ENCODE measurements at places on chromosomes 6 and 20.

DNA sequence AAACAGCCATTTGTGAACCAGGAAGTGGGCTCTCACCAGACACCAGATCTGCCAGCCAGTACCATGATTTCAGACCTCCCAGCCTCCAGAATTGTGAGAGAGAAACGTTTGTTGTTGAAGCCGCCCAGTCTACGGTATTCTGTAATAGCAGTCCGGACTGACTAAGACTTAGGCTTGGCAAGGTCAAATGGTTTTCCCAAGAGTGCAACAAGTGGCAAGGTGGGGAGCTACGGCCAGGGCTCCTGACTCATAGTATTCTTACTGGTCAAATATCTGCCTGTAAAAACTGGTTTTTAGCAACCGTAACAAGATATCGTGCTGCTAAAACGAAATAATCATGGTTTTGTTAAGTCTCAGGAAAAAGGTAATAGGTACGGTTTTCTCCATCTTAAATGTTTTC, 37.8 kb downstream of the MCUR1 start:
- no peak for DNase-seq

GRCh38 chr20:3629893-3630292, 33.3 kb downstream of the GFRA4 start:
- DNase-seq = no peak

DNA sequence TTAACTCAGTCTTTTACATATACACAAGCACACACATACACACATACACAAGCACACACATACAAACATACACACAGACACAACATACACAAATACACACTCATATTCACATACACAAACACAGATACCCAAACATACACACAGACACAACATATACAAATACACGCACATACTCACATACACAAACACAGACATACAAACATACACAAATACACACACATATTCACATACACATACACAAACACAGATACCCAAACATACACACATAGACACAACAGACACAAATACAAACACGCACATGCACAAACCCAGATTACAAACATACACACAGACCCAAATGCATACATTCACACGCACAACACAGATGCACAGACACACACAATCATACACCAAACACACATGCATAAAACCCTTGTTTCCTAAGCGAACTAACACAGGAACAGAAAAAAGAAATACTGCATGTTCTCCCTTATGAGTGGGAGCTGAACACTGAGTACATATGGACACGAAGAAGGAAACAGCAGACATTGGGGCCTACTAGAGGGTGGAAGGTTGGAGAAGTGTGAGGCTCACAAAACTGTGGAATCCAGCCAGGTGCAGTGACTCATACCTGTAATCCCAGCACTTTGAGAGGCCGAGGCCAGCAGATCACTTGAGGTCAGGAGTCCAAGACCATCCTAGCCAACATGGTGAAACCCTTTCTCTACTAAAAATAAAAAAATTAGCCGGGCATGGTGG, 34.2 kb downstream of the PIM1 start:
- no peak for DNase-seq

GRCh38 chr20:13424174-13424833, 203.2 kb downstream of the ISM1 start:
- no peak for DNase-seq

DNA sequence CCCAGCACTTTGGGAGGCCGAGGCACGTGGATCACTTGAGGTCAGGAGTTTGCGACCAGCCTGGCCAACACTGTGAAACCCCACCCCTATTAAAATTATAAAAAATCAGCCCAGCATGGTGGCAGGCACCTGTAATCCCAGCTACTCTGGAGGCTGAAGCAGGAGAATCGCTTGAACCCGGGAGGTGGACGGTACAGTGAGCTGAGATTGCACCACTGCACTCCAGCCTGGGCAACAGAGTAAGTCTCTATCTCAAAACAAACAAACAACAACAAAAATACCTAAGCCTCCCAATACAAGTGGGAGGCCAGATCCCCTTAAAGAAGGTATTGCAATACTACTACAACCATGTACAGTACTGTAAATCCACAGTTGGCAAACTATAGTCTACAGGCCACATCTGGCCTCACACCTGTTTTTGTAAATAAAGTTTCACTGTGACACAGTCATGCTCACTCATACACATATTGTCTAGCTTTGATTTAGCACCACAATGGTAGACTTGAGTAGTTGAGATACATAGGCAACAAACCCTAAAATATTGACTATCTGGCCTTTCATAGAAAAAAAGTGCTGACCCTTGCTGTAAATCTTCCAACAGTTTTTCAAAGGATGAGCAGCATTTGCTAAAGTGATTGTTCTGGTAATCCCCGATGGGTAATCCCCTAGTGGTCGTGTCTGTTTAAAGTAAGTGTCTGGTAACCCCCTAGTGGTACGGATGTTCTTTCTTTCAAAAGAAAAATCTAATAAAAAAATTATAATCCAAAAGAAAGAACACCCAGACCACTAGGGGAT, 202.0 kb downstream of the RNGTT start:
- DNase-seq = no peak

DNA sequence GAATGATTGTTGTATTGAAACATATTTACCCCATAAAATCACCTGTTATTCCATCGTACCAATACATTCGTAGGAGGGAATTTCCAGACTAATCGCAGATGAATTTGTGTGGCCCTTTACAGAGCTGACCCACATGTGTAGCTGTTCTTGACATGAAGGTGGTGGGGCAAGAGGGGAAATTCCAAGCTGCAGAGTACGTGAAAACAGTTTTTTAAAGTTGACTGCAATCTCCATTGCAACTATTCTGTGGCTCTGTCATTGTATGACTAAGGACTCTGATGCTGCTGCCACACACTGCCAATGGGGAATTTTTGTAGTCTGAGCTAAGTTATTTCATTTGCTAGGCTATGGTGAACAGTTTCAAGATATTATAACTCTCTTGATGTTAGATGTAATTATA, 46.4 kb upstream of the ADTRP start:
- no peak for DNase-seq

- no peak for DNase-seq
These were observed 72.5 kb downstream of the FLRT3 start for GRCh38 chr20:14264869-14265268.

DNA sequence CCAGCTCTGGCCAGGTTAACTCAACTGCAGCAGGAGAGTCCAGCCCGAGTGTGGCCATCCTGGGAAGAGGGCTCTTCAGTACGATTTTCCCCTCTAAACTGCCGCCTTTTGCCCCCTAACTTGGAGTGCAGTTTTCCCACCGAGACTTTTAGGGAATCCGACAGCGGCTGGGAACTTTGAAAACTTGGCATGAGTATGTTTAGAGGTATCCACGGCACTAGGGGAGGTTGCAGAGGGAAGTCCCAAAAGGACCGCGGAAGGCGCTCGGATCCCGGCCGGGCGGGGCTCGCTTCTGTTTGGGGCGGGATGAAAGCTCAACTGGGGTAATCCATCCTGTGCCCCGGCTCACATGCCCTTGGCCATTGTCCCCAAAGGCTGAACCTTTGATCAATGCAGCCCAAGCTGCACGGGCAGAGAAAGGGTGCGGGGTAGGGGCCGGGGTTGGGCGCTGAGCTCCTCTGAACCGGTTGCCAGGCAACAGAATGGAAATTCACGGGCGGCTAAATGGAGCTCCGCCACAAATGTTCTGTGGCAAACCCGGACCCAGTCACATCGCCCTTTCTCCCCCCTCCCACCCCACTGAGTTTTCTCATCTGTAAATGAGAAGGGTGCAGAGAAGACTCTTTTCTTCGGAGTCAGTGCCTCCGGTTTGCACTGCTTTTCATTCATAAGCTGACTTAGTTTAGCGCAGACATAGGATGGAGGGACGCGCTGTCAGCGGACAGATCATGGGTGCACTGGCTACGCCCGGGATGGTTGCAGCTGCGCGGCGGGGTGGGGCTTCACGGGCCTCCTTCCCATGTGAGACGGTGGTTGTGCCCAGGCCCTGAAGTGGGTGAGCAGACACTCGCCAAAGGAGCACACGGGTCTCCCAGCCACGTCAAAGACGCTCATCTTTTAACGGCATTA, 2.3 kb downstream of the BMP6 start:
- no peak for DNase-seq

DNA sequence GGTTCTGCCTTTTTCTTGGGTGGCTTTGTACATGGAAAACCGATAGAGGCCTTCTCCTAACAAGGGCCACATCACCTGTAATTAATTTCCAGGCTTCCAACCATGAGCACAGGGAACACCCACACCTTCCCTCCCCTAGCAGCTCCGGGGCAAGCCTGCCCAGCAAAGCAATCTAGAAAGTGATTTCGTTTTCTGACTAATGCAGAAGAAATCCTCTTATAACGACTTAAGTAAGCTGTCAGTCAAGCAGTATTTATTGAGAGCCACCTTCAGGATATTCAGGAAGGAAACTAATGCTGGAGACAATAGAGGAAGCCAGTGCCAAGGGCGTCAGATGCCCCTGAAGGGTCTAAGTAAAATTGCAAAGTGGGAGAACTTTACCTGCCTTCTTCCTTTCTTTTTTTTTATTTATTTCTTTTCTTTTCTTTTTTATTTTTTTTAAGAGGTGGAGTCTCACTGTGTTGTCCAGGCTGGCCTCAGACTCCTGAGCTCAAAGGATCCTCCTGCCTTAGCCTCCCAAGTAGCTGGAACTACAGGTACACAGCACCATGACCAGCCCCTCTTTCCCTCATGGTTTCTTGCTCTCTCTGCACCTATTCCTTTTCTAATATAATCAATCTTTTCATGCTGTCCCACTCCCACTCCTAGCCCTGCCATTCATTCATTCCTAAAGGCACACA, 67.5 kb upstream of the MBOAT1 start:
- no peak for DNase-seq

- DNase-seq = no peak
These were observed 1.4 kb upstream of the CEP43 start for GRCh38 chr6:166997768-166998255.

DNA sequence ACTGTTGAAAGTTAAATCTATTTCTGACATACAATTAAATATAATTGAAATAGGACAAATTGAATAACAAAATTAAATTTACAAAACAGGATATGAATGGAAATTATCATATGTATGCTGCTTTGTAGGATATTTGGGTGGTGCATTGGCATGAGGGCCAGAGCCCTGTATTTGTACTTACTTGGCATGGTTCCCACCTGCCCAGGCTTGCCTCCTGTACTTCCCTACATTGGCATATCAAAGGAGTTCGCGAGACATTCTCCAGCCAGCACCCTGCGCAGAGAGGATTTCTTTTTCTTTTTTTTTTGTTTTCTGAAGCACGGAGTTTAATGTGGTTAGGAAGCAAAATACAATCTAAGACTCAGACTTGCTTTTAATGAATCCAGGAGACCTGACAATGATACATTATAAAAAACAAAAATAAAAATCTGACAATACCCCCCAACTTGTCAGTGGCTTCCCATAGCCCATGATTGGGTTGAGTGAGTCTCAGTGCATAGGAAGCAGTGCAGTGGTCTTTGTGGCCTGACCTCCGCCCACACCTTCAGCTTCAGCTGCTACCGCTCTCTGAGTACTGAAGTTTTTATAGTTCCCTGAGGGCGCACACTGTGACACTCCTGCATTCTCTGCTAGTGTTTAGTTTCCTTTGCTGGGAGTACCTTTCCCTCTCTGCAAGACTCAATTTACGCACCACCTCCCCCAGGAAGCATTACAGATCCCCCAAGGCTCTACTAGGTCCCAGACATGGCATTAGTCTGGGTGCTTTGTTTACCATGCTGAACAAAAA, 440.8 kb downstream of the UTRN start:
- DNase-seq = peak; percentile 2

- DNase-seq = no peak
These were observed 129.9 kb downstream of the LRFN2 start for GRCh38 chr6:40457261-40457660.

- no peak for DNase-seq
These were observed 4.8 kb upstream of the PRPH2 start for GRCh38 chr6:42727087-42727611.

DNA sequence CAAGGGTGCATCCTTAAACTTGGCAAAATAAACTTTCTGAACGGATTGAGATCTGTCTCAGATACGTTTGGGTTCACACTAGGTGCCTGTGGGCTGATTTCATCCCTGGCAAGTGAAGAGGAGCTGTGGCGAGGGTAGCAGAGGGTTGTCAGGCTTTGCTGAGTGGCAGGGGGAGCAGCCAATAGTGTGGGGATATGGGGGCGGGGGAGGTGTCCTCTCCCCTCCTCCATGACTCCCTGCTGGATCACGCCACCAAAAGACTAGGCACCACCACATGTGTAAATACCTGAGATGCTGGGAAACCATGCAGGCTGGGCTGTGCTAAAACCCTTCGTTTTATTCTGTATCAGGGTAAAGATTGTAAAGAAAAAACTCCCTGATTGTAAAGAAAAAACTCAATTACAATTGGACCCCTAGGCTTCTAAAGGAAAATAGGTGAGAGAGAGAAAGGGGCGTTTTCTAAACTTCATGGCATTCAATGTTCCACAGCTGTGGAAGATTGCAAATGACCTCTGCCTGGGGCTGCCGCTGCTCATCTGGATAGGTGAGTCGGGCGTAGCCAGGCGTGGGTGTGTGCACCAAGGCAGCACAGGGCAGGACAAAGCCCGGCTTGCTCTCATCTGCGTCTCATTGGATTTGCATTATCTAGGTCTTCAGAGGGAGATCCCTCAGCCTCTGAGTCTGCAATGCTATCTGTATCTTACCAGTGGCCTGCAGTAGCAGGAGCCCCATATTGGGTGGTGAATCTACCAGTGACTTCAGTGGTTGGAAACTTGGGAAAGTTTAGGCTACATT, 26.9 kb upstream of the ADTRP start:
- DNase-seq = no peak

DNA sequence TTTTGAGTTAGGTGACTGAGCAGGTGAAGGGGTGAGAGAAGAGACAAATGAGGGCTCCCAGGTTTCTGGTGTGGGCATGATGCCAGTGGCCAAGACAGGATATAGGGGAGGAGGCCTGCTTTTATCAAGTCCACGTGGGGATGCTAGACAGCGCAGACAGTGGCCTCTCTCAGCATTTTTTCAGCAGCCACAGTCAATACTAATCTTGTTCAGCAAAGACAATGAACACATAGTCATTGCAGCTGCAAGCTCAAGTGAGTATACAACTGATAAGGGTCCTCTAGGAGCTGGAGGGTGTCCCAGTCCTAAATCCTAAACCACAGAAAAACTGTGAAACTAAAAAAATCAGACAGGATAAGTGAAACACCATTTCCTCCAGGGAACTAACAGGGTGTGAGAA, 48.6 kb downstream of the UQCC1 start:
- DNase-seq = no peak

GRCh38 chr6:131914967-131915751, 36.0 kb downstream of the CCN2 start:
- peak; percentile 16 for DNase-seq

GRCh38 chr6:35624341-35625070, 64.2 kb downstream of the FKBP5 start:
- DNase-seq = no peak

- no peak for DNase-seq
These were observed 6.7 kb downstream of the TCEA2 start for GRCh38 chr20:64069614-64070243.

- no peak for DNase-seq
These were observed 91.9 kb downstream of the SLC24A3 start for GRCh38 chr20:19304389-19304788.

Data from stimulated activated CD8-positive, alpha-beta memory T cell treated with anti-CD3 and anti-CD28 coated beads, Interleukin-12 subunit alpha, Interleukin-12 subunit beta, amount 100 ng/mL, for 1 hour (primary cell).